Aortic smooth muscle cell (primary cell): ENCODE measurements at places on chromosomes 6 and 20. TPM values are rescaled to one million over a fixed set of nuclear protein-coding genes. Genes with fewer than 3 reads are reported as not detected.

The GGTLC1 gene
- total RNA-seq: not detected in 2 replicates

The BMP6 gene
- 5.4 and 7.9 TPM in 2 replicates for total RNA-seq

The CAGE1 gene
- 0.06 and 0.13 TPM in 2 replicates for total RNA-seq

The SDCBP2 gene
- 2.1 and 3.3 TPM in 2 replicates for total RNA-seq

The DDO gene
- total RNA-seq: 5.5 and 6.0 TPM in 2 replicates

The NHLRC1 gene
- 3.0 and 3.8 TPM in 2 replicates for total RNA-seq
